ENCODE measurements at places on chromosomes 6 and 20.

DNA sequence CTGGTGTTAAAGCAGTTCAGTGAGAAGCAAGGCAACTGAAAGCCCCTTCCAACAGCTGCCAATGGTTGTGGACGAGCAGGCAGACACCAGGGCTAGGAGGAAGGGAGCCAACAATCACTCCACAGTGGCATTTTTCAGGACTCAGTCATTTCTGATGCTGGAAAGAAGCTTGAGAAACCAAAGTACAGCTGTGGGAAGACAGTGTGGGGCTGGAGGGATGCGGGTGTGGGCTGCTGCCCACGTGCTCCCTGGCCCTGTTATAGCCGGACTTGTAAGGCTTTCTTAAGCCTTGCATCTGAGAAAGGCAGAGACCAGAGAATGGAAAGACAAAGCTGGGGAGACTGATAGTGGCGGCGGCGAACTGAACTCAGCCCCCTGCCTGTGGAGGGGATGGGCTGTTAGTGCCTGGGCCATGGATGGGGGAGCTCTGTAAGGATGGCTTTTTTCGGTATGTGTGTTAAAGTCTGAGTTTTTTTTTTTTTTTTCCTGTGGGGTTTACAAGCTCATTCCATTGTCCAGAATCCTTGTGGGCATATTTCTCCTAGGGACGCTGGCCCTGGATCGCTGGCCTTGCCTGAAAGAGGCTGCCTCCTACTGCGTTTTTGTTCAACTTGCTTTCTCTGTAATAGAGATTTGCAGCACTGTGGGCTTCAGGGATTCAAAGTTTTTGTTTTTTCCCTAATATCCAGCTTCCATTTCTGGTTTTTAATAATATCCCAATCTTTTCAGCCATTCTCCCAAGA lies 91.7 kb downstream of the GJA10 start:
- DNase-seq, result peak; percentile 96

DNA sequence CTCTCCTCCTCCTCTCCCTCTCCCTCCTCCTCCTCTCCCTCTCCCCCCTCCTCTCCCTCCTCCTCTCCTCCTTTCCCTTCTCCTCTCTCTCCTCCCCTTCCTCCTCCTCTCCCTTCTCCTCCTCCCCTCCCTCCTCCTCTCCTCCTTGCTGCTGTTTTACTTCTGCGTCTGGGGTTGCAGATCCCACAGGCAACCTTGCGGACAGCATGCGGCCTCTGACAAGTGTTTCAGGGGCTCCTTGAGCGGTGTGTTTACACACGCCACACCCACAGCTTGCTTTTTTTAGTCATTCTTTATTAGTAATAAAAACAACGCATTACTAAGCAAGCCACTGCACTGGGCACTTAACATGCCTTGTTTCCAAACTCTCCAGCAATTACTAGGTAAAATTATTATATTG lies 81.9 kb downstream of the TFAP2C start:
- peak; percentile 72 for DNase-seq

DNA sequence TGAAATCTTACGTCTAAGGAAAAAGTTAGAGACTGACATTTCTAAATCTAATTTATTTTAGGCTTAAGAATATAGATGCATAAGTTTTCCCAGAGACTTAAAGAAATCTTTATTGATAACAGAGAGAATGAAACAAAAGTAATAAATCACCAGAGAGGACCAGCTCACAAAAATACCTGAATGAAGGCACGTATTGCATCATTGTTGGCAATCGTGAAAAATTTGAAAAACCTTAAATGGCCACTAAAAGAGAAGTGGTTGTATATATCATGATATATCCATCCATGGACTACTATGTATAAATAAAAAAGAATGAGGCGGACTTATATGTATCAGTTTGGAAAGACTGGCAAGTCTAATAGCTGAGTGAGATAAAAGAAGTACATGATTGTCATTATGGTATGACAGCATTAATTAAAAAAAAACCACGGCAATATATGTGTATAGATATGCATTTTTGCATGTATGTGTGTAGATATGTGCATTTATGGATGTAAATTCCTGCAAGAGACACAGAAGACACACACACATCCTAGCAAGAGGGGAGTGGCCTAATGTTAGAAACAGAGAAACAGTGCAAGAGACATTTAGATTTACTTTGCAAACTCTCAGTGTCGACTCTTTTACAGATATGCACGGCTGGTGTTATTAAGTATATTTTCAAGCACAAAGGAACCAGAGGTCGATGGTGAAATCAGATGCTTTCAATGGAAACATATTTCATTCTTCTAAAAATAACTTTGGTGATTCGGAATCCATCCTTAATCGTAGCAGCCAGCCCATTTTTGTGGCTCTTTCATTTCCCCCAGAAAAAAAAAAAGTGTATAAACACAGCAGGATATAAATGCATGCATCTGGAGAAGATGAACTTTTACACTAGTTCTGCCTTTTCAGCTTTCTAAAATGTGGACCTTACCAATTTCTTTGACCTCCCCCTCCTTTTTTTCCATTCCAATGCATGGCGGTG lies 156.1 kb upstream of the SALL4 start:
- DNase-seq, result peak; percentile 48

DNA sequence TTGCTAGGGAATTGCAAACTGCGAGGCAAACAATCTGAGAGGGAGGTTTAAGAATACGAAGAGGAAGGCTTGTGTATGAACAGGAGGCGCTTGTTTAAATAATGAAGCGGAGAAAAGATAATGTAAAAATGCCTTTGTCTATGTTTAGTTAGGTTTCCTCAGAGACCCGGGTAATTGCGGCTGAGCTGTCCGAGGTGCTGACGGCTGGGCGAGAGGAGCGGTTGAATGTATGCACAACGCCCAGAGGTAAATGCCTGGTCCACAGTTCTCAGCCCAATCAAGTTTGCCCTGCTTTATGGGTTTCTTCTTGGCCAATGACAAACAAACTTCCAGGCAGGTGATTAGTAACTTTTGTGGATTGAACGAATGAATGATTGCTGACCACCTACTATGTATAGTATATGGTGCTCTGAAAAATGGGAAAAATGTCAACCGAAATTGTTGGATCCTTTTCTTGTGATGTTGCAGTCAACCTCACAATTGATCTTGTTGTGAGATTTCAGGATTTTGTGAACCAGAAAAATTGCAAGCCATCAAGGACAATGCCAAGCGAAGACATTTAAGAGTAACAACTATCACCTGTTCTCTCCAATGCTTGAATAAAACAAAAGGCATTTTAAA lies 38.3 kb upstream of the SLC32A1 start:
- peak; percentile 51 for DNase-seq

- DNase-seq, result no peak
Observed at GRCh38 chr20:1332749-1333300, 3.9 kb upstream of the SDCBP2 start.

- DNase-seq, result peak; percentile 80
Observed at GRCh38 chr20:63977739-63978276, 1.6 kb downstream of the SAMD10 start.

DNA sequence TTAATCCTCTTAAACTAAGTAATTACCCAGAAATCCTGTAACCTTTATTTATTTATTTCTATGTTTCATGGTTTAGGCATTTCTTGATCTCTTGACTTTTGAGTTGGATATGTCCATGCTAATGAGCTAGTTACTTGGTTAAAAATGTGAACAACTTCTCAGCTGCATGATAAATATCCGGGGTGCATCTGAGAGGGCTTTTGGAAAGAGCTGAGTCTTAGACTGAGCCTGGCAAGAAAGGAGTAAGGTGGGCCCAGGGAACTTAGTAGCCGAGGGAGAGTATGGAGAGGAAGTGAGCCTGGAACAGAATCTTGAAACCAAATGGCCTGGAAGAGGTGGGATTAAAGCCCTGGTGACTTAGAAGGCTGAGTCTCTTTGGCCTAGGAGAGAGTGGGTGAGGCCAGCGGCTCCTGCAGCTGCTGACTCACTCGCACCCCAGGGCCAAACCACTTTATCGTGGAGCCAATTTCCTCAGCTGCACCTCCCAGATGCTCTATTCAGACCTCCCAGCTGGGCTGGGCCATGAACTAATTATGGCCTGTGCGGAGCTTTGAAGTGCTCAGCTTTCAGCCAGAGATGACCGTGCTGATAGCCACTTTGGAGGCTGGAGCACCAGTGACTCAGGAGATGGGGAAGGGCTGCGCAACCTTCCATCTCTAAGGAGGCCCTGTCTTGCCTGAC lies 19.1 kb downstream of the TGM3 start:
- peak; percentile 47 for DNase-seq

GRCh38 chr6:1862411-1862810 lies 252.7 kb downstream of the FOXC1 start:
- no peak for DNase-seq
